MV-4-11 (cell line): ENCODE measurements at places on chromosomes 11 and 22.
A peak's percentile ranks its signal among the peaks of the same experiment; 100 is the strongest.

DNA sequence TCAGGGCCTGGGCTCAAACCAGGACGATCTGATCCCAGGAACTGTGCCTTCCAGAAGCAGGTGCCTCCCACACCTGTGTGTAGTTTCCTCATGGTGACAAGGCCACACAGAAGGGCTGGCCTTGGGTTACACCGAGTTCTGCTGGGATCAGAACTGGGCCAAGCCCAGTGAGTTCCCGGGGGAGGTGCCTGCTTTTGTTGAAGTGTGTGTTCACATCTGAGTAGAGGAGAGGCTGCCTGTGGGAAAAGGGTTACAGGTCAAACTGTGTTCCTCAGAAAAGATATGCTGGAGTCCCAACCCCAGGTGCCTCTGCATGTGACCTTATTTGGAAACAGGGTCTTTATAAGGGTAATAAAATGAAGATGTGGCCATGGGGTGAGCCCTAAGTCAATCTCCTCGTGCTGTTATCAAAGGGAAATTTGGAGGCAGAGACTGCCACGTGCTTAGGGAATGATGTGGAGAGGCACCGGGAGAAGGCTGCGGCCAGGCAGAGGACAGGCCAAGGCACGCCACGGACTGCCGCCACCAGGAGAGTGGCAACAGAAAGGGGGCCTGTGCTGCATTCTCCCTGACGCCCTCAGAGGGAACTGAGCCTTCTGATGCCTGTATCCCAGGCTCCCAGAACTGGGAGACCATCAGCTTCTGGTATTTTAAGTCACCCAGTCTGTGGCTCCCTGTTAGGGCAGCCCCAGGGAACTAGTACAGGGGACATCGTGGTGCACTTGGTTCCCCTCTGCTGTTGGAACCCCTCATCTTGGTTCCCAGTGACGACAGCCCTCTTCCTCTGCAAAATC, 158.8 kb downstream of the CACNA1I start:
- DNase-seq: no peak

DNA sequence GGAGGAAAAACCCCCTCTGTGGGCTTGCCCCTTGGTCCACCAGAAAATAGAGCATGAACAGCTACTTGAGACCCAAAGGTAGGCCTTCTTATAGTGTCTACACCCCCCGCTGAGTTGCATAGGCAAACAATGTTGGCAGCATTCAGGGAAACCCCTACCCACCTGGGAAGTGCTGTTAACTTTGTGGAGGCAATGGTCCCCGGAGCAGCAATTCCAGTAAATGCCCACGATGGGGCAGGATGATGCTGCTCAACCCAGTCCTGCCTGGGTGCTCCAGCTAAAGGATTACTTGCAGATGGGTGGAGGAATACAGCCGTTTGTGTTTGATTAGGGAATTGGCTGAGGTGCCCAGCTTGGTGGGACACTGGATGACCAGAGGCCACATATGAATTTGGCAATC, 381.3 kb upstream of the ANO5 start:
- DNase-seq: no peak

DNA sequence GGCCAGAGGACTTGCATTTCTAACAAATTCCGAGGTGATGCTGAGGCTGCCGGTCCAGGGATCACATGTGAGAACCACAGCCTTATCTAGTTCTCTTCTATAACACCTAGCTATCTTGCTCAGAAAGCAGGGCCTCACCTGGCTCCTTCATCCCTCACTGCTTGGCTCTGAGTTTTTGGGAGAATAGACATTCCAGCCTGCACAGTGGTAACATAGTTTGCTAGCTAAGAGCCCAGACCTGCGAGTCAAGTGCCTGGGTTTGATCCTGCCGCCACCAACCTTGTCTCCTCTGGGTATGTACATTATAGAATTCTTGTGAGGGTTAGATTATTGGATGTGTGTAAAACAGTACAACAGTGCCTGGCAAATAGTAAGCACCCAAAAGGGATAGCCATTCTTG, 13.5 kb upstream of the POU2AF1 start:
- no peak for DNase-seq

- no peak for DNase-seq
Measured at GRCh38 chr11:9855579-9856287, 191.9 kb downstream of the SWAP70 start.

GRCh38 chr11:11247086-11247485, 106.0 kb downstream of the CSNK2A3 start:
- DNase-seq: no peak

GRCh38 chr11:30560206-30561106, 25.7 kb downstream of the MPPED2 start:
- DNase-seq: no peak

DNA sequence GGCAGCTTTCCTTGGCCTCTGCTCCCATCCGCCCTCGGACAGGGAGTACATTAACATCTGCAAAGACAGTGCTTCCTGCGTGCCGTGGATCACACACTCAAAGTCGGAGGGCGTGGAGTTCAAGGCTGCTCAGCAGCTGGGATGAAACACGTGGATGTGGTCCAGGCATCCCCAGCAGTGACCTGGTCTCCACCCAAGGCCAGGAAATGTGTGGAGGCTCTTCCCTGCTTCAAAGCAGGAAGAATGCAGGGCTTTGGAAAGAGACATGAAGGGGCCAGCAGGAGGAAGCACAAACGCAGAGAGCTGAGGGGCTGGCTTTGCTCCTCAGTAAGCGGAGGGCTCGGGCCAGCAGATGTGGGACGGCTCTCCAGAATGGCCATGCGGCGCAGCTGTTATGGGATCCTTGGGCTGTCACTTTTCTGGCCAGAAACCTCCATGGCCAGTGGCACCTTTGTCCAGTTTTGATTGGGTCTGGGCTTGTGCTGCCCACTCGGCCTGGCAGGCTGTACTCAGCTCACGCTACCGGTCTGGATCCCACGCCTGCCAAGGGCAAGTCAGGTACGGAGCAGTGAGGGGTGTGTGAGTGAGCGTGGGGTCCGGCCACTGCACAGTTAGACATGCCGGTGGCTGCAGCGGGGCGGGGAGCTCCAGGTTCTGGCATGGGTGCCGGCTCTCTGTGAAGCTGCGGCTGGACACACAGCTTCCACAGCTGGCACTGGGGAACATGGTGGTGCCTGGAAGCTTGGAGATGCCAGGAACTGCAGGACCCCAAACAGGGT, 438.0 kb downstream of the TBC1D22A start:
- DNase-seq: no peak

DNA sequence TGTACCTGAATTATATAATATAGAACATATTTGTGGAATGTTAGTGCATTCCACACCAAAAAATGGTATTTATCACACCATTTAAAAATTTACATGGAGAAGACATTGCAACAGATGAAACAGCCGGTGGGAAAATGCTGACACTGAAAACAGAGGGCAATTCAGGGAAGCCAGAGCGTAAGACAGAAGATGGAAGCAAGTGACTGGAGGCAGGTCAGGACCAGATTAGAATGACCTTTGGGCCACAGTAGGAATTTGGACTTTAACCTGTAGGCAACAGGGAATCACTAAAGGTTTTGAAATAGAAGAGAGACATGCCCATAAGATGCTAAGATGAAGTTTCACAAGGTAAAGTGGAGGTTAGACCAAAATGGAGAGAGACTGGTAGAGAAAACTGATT, 60.5 kb downstream of the METTL15 start:
- no peak for DNase-seq

- DNase-seq: no peak
Measured at GRCh38 chr11:102591160-102591718, 33.9 kb downstream of the MMP20 start.

DNA sequence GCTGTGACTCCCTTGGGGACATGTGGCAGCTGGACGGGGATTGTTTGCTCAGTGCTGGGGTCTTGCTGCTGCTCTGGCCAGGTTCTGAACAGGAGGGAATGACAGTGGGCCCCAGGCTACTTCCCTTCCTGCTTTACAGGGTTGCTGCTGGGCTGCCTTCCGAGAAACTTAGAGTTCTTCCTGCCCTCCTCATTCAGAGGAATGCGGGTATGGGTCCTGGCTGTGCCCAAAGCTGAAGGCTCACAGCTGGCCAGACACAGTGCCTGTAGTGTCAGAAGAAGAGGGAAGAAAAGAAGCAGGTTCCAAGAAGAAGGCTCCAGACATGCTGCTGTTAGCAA, 108.3 kb upstream of the PARVA start:
- DNase-seq: no peak

DNA sequence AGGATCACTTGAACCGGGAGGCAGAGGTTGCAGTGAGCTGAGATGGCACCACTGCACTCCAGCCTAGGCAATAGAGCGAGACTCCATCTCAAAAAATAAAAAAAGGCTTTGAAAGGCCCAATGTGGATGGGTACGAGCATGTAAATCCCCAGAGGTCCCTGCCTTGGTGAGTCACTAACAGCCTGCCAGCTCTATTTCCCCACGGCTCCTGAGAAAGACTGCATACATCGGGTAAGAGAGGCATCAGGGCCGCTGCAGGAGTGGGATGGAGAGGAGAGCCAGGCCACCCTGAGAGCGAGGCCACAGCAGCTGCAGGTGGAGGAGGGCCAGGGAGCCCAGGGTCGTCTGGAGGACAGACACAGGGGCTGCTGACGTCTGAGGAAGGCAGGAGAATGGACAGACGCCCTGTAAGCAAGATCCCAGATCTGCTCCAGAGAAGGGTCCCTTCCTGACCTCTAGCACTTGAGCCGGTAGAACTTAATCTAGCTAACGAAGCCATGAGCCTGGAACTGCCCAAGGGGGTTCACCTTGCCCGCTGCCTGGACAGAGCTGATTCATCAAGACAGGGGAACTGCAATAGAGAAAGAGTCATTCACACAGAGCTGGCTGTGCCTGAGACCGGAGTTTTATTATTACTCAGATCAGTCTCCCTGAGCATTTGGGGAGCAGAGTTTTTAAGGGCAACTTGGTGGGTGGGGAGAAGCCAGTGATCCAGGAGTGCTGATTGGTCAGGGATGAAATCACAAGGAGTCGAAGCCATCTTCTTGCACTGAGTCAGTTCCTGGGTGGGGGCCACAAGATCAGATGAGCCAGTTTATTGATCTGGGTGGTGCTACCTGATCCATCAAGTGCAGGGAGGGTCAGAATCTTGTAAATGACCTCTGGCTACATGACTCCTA, 5.1 kb upstream of the KRTAP5-9 start:
- peak; percentile 22 for DNase-seq

DNA sequence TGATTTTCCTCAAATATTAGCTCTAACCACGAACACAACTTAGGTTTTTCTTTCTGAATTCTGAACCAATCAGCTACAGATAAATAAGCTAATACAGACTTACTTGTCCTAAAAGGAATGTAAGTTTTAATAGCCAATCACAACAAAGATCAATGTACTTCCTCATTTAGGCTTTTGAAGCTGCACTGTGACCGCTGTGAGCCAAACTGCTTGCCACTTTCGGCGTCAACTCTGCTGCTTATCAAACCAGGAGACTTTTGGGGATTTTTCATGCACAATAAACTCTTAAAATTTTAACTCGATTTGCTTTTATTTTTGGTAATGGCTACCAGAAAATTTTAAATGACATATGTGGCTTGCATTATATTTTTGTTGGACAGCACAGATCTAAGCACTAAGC, 92.5 kb downstream of the TMPRSS5 start:
- peak; percentile 77 for DNase-seq
